ENCODE measurements at places on chromosomes 7 and 10.
A peak's percentile ranks its signal among the peaks of the same experiment; 100 is the strongest.

GRCh38 chr7:157490465-157490912, 153.7 kb downstream of the DNAJB6 start:
- DNase-seq = no peak

GRCh38 chr10:79184657-79185056, 115.9 kb downstream of the ZMIZ1 start:
- DNase-seq = no peak

DNA sequence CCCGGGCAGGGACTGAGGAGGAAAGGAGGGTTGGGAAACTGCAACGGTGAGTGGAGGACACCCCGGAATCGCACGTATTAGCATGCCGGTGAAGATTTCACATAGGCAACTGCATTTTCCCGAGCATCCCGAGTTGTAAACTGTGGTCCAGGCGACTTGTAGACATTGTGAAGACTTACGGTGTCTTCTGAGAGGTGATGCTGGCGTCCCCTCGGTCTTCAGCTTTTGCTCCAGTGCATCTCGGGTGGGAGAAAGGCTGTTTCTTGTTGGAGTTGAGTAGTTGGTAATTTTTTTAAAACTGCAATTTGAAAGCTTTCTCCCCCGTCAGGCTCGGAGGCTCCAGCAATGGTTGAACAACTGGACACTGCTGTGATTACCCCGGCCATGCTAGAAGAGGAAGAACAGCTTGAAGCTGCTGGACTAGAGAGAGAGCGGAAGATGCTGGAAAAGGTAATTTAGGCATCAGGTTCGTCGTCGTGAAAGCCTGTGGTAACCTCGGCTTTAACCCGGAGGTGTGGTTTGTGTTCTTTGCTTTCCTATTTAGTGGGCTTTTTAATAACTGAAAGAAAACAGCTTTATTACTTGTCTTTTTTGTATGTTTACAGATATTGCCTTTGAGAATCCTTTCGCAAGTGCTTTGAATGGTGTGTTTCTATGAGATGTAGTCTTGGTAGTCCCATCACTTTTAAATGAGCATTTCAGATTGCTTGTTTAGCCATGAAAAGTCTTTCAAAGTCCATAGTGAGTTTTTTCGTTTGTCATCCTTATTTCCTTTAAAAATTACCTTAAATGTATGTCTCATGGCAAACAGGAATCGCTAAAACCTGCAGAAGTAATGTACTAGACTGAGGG, 687 bp downstream of the HELLS start:
- DNase-seq = no peak

- DNase-seq = no peak
These were observed 481.5 kb upstream of the KLF6 start for GRCh38 chr10:4266416-4267085.

DNA sequence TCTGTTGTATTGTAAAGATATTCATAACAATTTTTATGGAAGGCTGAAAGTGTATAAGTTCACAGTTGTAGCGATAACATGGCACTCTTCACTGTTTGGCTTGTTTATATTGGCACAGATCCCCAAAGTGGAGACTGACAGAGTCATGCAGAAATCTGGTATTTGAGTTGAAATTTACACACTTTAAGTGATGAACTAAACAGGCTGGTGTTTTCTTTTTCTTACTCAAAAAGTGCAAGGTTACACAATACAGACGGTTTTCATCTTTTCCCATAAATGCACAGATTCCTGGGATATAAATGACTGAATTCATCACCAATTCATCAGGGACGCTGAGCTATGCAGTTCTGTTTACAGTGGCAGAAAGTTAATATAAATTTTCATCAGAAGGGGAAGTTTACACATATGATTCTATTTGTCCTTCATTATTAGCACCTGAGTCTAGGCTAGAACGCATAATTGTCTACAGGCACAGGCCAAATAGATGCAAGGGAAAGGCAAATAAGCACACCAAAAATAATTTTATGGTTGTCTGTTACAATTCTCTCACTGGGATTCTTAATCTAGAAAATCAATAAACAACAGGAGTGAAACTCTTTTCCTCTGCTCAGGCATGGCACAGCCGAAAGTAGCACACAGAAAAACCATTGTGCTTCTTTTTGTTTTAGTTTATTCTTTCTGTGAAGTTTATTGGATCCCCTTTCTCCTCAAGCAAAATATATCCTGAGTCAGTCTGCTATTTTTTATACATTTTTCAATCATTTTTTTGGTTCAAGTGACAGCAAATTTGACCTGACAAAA, 88.0 kb downstream of the FOXP2 start:
- no peak for DNase-seq

DNA sequence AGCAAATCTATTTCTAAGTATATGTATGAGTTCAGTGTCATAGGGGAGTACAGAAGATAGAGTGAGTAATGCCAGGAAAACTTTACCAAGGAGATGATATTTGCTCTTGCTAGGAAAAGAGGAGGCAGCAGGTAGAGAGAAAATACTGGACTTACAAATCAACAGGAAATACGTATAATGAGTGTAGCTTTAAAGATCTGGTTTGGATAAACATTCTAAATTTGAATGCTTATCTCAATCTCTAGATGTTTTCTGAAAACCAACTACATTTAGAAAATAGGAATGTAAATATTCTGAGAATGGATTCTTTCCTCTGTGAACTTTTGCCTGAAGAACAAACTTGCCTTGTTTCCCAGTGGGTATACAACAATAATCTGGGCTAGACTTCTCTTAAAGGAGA, 46.9 kb upstream of the GNAI1 start:
- no peak for DNase-seq

DNA sequence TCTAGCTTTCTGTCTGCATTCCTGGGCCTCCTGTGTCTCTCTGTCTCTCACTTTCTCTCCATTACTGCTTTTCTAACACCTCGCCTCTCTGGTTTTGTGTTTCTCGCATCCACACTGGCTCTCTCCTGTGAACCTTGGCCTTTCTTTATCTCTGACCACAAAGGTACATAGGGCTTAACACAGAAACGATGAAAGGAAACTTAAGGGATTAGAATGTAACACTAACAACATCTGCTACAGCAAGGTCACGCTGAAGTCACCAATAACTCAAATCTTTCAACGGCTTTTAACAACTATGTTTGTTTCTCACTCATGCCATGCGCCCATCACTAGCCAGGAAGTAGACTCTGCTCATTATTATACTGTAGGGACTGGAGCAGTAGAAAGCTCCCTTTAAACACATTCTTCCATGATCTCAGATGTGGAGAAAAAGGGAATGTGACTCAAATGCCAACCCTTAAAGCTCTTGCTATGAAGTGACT, 9.3 kb upstream of the OR6V1 start:
- DNase-seq = no peak

GRCh38 chr10:32253821-32254220, 93.1 kb downstream of the EPC1 start:
- DNase-seq = no peak

DNA sequence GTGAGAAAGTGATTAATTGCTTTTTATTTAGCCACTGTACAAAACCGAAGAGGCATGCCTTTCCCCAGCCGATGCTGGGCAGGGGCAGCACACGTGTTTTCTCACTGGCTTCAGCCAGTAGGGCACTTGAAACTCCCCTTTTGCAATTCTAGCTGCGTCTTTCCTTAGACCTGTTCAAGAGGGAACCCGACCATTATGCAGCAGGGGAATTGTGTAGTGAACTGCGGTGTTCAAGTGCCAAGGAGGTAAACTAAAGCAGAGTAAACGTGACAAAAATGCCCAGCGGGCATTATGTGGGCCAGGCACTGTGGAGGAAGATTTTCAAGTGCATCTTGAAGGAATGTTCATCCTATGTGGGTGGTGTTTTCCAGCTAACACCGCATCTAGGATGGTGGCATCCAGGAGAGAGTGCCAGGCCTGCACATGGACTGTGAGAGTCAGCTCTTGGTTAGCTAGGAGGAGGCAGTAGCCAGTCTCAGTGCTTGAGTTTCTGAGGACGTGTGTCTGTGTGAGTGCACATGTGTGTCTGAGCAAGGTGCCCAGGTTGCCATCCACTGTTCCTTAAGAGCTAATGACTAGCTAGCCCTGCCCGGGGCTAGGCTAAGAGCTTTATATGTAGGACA, 3.3 kb downstream of the WIPF3 start:
- no peak for DNase-seq

GRCh38 chr10:28687683-28688001, 10.3 kb downstream of the BAMBI start:
- no peak for DNase-seq

- DNase-seq = no peak
These were observed 55.5 kb downstream of the ZNF783 start for GRCh38 chr7:149317496-149317895.

GRCh38 chr10:119715628-119716505, 10.0 kb upstream of the INPP5F start:
- DNase-seq = no peak

GRCh38 chr7:137968890-137969289, 33.0 kb downstream of the CREB3L2 start:
- no peak for DNase-seq

GRCh38 chr10:75980419-75981002, 549.1 kb downstream of the LRMDA start:
- no peak for DNase-seq

GRCh38 chr10:47364366-47364765, 16.2 kb downstream of the RBP3 start:
- DNase-seq = no peak

GRCh38 chr10:18144928-18145327, 4.7 kb downstream of the CACNB2 start:
- no peak for DNase-seq

- DNase-seq = no peak
These were observed 1.7 kb downstream of the ESYT2 start for GRCh38 chr7:158827411-158828132.

GRCh38 chr7:139205843-139206242, 25.2 kb upstream of the UBN2 start:
- no peak for DNase-seq

- DNase-seq = no peak
These were observed 610.5 kb downstream of the ACTR3B start for GRCh38 chr7:153370092-153370491.

GRCh38 chr10:338171-339037, 203.1 kb downstream of the ZMYND11 start:
- DNase-seq = no peak

- DNase-seq = no peak
These were observed 143.2 kb downstream of the NRCAM start for GRCh38 chr7:108313086-108313485.

GRCh38 chr10:95447685-95448084, 113.5 kb downstream of the SORBS1 start:
- DNase-seq = no peak

DNA sequence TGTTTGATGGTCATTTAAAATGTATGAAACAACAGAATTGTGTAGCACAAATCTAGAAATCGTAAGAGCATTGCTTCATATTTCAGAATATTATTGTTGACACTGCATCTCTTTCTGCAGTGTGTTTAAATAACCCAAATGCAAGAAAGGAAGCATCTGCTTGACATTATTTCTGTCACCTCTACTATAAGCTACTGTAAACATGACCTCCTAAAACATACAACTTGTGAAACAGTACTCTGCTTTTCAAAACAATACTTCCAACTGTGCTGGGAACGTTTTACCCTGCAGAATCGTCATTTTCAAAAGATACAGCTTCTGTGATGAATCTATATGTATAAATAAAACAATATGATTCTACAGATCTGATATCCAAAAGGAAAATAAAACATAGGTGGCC, 82.0 kb downstream of the RNF133 start:
- no peak for DNase-seq

GRCh38 chr7:47383696-47384445, 198.0 kb downstream of the TNS3 start:
- DNase-seq = no peak

DNA sequence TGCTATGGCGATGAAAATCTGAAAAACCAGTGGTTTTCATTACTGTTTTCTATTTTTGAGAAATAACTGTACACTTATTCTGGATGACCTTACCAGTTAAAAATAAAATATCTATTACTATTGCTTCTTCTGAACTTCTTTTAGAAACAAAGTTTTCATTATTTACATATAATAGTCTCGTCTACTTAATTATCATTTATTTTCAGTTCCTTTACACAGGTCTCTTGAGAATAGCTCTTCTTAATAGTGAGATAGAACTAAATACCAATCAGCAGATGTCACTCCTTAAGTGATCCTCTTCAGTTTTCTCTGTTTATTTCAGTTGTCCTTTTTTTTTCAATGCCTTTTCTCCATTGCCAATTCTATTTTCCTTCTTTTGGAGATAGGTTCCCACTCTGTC, 4.3 kb upstream of the GLCCI1 start:
- no peak for DNase-seq

DNA sequence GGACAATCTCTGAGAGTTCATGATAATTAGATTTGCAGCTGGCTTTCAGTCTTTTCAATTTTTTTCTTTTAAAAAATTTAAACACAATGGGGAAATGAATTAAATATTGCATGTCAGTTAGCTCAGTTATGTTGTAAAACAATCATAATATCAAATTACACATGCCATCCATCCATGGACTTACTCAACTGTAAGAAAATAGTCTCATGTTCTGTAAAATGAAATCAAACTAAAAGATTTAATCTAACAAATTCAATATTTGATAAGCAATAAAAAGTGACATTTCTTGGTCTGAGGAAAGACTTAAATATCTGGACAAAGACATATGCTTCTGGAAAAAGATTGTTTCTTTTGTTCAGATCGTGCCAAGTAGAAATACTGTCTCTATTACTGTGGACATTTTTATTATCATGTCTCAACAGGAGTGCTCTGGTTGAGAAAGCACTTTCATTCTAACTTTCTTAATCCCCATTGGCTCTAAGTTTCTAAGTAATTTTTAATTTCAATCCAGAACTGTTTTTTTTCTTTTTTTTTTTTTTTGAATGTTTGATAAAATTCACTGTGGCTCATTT, 179.2 kb upstream of the FAM3C start:
- DNase-seq = no peak

GRCh38 chr7:134155871-134156270, 28.7 kb downstream of the LRGUK start:
- DNase-seq = no peak

GRCh38 chr10:94293354-94293753, 69.4 kb downstream of the NOC3L start:
- no peak for DNase-seq

DNA sequence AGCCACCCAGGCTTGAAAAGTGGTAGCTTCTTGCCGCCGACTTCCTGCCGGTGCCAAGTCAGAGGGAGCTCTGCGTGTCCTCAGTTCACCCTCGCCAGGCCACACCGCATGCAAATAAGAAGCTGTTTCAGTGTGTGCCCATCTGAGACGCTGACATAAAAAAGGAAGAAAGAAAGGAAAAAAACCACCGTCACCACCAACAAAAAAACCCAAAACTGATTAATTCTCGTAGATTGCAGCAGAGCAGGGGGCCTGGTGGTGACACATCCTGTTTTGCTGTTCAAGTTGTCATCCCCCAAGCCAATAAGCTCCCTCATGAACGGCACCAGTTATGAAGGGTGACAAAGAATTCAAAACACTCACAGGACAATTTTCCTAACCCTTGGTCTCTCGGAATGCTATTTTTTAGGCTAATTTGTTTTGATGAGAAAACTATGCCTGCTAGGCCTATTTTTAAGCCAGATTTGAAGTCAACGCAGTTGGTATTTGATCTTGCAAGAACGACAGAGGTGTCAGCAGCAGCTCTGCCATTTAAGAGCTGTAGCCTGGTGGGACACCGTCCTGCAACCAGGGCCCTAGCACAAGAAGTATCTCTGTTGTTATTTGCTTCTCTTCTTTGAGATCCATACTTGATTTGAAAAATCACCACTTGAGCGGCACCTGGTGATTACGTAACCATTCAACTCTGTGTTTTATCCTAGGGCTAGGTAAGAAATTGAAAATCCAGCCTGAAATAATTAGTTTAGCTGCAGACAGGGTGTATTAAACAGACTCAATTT, 145.6 kb downstream of the PFKFB3 start:
- peak; percentile 60 for DNase-seq

GRCh38 chr7:1703441-1703840, 33.4 kb downstream of the ELFN1 start:
- no peak for DNase-seq

GRCh38 chr7:621572-622285, 102.1 kb upstream of the PDGFA start:
- DNase-seq = no peak

All from stimulated activated CD4-positive, alpha-beta T cell treated with anti-CD3 and anti-CD28 coated beads, Interleukin-15, amount 100 ng/mL, for 1 hour (primary cell).